ENCODE measurements at places on chromosomes 11 and 22.

- no peak for DNase-seq
Measured at GRCh38 chr11:7871056-7871455, 60.0 kb downstream of the OR10A6 start.

DNA sequence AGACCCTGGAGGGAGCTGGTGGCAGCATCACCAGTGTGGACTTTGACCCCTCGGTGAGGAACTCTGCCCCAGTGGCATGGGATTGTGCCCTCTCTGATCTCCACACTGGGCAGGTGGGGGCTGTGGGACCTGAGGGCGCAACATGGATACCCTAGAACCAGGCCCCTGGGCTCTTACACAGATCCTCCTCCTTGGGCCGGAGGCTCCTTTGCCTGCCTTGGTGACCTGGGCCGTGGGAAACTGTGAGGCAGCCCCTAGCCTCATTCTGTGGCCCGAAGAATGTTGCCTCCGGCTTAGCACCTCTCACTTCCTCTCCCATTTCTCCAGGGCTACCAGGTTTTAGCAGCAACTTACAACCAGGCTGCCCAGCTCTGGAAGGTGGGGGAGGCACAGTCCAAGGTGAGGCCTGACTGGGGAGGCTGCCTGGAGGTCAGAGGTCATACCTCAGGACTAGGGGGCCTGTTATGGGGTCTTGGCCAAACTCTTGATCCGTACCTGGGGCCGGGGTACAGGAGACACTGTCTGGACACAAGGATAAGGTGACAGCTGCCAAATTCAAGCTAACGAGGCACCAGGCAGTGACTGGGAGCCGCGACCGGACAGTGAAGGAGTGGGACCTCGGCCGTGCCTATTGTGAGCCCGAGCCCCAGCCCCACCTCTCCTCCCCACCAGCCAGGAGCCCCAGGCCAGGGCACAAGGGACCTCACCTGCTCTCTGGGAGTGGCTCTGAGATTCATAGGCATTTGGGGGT is 12.2 kb downstream of the ATG16L2 start:
- no peak for DNase-seq

GRCh38 chr11:59173080-59173963 is 1.4 kb downstream of the DTX4 start:
- DNase-seq, result no peak

DNA sequence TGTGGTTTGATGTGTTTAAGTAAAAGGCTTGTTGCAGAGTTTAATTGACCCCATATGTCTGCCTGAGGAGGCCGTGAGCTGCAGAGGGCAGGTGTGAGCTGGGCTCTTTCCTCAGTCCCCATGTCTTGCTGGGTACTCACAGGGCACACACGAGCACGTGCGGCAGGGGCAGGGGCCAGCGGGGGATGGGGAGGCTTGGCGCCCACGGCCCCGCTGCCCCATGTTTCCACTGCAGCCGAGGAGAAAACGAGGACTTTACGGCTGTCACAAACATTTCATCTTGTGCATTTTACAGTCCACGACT is 24.7 kb upstream of the CCDC188 start:
- no peak for DNase-seq

GRCh38 chr22:45441138-45441537 is 27.6 kb downstream of the RIBC2 start:
- DNase-seq, result no peak

DNA sequence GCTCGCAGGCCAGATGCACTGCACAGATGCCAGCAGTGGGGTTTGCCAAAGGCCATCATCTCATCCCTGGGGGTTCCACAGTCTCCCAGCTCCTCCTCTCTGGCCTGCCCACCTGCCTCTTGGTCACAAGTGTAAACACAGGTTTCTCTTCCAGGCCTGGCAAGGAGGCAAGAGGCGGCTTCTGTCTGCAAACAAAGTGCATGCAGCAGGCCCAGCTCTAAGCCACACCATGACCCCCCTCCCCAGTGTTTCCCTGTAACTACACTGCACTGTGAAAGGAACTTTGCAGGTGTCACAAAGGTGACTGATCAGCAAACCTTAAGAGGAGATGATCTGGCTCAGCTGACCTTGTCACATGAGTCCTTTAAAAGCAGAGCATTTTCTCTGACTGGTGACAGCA is 26.2 kb upstream of the SHISAL1 start:
- no peak for DNase-seq

DNA sequence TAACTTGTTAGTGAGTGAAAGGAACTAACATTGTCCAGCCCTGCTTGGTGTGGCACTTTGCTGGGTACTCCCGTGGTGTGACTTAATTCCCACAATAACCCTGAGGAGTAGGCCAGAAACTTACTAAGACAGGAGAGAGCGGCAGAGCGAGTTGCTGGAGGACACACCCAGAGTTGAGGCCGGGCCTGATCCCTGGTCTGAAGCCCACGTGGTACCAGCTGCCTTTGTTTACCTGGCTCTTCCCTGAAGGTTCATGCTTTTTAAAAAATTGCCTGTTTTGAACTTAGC is 594 bp downstream of the MPST start:
- DNase-seq, result no peak

DNA sequence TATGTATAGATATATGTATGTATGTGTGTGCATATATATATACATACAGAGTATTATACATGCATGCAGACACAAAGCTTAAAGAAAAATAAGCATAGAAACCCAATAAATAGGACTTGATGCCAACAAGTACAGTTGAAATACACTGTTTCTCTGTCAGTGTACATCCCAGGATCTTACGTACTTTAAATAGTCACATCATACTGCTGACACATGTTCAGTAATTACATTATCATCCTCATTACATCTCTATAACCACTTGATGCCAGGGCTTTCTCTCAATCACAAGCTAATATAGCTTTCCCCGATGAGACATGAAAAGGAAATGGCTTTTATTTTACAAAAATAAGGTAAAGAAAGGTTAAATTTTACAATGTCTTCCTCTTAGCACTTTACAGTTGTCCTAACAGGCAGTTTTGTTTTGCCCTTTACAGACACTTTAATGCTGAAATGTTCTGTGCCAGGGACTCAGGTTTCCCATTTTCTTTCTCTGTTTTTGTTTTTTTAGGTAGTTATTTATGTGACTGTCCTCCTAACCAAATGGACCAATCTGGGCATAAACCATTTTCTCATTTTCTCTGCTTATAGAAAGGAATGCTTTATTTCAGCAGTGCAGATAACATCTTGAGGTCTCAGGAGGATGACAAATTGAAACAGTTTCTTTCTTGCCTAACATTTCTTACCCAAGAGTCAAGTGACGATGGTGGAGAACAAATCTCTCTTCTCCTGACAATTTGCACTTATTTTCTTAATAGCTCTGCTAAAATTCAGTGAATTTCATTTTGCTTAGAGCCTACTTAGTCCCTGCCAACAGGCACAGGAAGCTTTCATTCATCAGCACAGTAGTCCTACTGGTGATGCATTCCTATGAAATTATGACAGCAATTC is 350.2 kb downstream of the TTC28 start:
- DNase-seq, result no peak

GRCh38 chr11:20795005-20795404 is 125.6 kb downstream of the NELL1 start:
- no peak for DNase-seq

Measured in activated CD8-positive, alpha-beta memory T cell treated with anti-CD3 and anti-CD28 coated beads for 4 hours (primary cell).